Heart left ventricle (tissue), 16 donors: ENCODE measurements at places on chromosomes 12 and 14.

GRCh38 chr14:61498811-61499210, 177.4 kb downstream of the PRKCH start:
- H3K27ac ChIP-seq: no peak overlapping the region
- H3K36me3 ChIP-seq: no peaks in the 10 kb centered on the region
- peaks cover 15% of the 10 kb centered on the region for H3K4me1 ChIP-seq
- H3K27me3 ChIP-seq: no peaks in the 10 kb centered on the region

GRCh38 chr12:111224186-111225066, 144.5 kb downstream of the PHETA1 start:
- H3K27me3 ChIP-seq: no peaks in the 10 kb centered on the region
- H3K27ac ChIP-seq: no peak overlapping the region
- no peaks in the 10 kb centered on the region for H3K4me1 ChIP-seq
- H3K36me3 ChIP-seq: no peaks in the 10 kb centered on the region
- DNase-seq: no peak

GRCh38 chr12:28110329-28110728, 79.9 kb upstream of the CCDC91 start:
- DNase-seq: no peak
- no peak overlapping the region for H3K4me3 ChIP-seq
- no peaks in the 10 kb centered on the region for H3K36me3 ChIP-seq
- no peak overlapping the region for H3K27ac ChIP-seq

DNA sequence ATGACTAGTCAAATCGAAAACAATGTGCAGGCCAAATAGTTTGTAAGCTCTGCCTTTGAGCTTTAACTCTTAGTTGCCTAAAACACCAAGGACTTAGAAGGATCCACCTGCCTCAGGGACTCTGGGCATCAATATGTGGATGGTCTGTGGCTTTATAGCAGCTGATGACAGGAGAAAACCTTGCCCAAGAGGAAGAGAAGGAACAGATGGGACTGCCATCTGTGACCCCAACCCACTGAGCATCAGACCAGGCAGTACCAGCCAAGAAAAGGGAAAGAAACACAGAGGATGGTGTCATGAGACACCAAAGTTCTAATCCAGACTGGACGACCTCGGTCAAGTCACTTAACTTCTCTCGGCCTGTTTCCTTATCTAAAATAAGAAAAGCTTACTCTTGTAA, 12.7 kb downstream of the TGFB3 start:
- peaks cover 8% of the 10 kb centered on the region for H3K36me3 ChIP-seq
- H3K27ac ChIP-seq: peak overlapping the region; percentile 63
- DNase-seq: no peak
- no peaks in the 10 kb centered on the region for H3K4me1 ChIP-seq
- H3K27me3 ChIP-seq: no peaks in the 10 kb centered on the region

DNA sequence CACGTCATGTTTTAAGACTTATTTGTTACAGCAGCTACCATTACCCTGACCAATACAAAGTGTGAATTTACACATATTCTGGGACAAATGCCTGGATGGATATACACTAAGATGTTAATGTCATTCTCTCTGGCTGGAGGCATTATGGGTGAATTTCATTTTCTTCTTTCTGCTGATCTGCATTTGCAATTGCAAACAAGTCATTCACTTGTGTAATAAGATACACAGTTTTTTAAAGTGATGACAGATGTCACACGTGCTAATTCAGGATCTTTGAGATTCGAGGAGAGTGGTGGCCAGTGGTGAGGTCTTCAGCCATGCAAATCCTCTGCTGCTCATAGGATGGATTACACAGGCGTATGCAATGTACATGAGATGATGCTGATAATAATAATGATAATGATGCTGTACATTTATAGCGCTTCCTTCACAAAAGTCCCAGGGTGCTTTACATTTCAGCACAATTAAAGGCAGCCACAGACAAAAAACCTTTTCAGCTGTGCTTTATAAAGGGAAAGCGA, 155.9 kb upstream of the NOS1 start:
- H3K36me3 ChIP-seq: no peaks in the 10 kb centered on the region
- no peak for DNase-seq
- no peak overlapping the region for H3K27ac ChIP-seq
- H3K27me3 ChIP-seq: no peaks in the 10 kb centered on the region
- no peak overlapping the region for H3K4me3 ChIP-seq

- no peak overlapping the region for H3K27ac ChIP-seq
- DNase-seq: no peak
Observed at GRCh38 chr12:119301379-119301778, 33.1 kb upstream of the CCDC60 start.

- H3K4me1 ChIP-seq: no peaks in the 10 kb centered on the region
- H3K27me3 ChIP-seq: peaks cover 8% of the 10 kb centered on the region
- DNase-seq: no peak
- no peak overlapping the region for H3K4me3 ChIP-seq
- H3K27ac ChIP-seq: no peak overlapping the region
Observed at GRCh38 chr12:115871714-115872113, 405.8 kb downstream of the MED13L start.

- H3K36me3 ChIP-seq: no peaks in the 10 kb centered on the region
- H3K27me3 ChIP-seq: no peaks in the 10 kb centered on the region
- no peak for DNase-seq
- H3K4me3 ChIP-seq: no peak overlapping the region
- H3K27ac ChIP-seq: no peak overlapping the region
- H3K4me1 ChIP-seq: no peaks in the 10 kb centered on the region
Observed at GRCh38 chr12:114269153-114269552, 136.8 kb downstream of the TBX5 start.

- no peak overlapping the region for H3K4me3 ChIP-seq
- no peak overlapping the region for H3K27ac ChIP-seq
- H3K27me3 ChIP-seq: no peaks in the 10 kb centered on the region
- H3K36me3 ChIP-seq: no peaks in the 10 kb centered on the region
Observed at GRCh38 chr14:22011253-22011642, 337.6 kb upstream of the OR4E1 start.

DNA sequence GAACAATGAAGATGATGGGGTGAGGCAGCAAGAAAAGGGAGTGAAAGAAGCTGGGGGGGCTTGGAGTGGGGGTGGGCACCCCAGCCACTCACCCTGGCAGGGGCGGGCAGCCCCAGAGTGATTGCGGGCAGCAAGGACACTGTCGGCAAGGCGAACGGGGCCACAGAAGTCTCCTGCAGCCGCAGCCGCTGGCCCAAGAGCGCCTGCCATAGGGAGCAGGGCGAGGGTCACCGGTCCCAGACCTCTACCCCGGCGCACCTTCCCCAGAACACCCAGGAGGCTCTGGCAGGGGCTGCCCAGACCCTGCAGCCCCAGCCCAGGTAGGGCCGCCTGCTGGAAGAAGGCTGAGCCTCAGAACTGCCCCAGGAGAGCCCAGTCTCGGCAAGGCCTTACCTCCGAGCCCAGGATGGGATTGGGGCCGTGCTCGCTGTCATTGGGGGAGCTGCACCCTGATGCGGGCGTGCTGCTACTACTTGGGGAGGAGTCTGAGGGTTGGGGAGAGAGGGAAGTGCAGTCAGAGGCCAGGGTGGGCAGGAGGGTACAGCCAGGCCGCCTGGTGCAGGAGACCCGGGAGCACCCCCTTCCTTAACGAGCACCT, 22.9 kb downstream of the SLC48A1 start:
- H3K27ac ChIP-seq: no peak overlapping the region
- DNase-seq: no peak
- H3K27me3 ChIP-seq: no peaks in the 10 kb centered on the region
- H3K4me1 ChIP-seq: peaks cover 29% of the 10 kb centered on the region
- peaks cover 91% of the 10 kb centered on the region for H3K36me3 ChIP-seq
